Activated CD4-positive, alpha-beta T cell treated with anti-CD3 and anti-CD28 coated beads, Interleukin-2, amount 50 U/mL, for 24 hours (primary cell): ENCODE measurements at places on chromosomes 7 and 10.

- DNase-seq = no peak
Observed at GRCh38 chr10:130495116-130495862, 359.1 kb downstream of the GLRX3 start.

GRCh38 chr7:144384555-144385245 lies 18.8 kb downstream of the NOBOX start:
- no peak for DNase-seq

DNA sequence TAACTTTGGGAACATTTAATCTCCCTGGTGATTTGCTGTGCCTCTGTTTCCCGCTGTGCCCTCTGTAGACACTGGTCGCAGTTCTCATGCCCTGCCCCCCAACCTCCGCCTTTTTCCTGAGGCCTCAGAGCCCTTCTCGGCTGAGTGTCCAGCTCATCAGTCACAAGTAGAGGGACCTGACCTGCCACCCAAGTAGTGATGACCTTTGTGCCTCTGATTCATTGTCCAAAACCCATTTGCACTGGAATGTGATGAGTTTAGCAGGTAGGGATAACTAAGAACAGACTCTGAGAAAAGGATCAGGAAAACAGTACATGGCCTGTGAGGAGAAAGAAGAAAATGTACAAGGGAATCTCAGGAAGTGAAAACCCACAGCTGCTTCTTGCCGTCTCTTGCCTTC lies 58.8 kb downstream of the LANCL2 start:
- no peak for DNase-seq

GRCh38 chr7:159051916-159052315 lies 92.8 kb downstream of the VIPR2 start:
- DNase-seq = no peak

- no peak for DNase-seq
Observed at GRCh38 chr10:125707541-125708468, 11.7 kb upstream of the EDRF1 start.

GRCh38 chr7:151891182-151891581 lies 14.3 kb upstream of the PRKAG2 start:
- no peak for DNase-seq

GRCh38 chr10:48805848-48806247 lies 121.2 kb downstream of the WDFY4 start:
- no peak for DNase-seq

GRCh38 chr7:41928781-41929180 lies 225.9 kb upstream of the INHBA start:
- no peak for DNase-seq

DNA sequence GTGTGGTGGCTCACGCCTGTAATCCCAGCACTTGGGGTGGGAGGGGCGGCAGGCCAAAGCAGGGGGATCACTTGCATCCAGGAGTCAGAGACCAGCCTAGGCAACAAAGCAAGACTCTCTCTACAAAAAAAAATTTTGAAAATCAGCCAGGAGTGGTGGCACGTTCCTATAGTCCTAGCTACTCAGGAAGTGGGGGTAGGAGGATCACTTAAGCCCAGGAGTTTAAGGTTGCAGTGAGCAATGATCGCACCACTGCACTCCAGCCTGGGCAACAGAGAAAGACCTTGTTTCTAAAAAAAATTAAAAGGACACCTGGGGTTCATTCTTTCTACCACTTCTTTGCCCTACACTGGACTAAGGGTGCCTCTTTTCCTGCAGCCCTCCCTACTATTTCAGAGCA lies 15.1 kb downstream of the WAPL start:
- no peak for DNase-seq

GRCh38 chr10:16765509-16766375 lies 51.5 kb downstream of the RSU1 start:
- no peak for DNase-seq

DNA sequence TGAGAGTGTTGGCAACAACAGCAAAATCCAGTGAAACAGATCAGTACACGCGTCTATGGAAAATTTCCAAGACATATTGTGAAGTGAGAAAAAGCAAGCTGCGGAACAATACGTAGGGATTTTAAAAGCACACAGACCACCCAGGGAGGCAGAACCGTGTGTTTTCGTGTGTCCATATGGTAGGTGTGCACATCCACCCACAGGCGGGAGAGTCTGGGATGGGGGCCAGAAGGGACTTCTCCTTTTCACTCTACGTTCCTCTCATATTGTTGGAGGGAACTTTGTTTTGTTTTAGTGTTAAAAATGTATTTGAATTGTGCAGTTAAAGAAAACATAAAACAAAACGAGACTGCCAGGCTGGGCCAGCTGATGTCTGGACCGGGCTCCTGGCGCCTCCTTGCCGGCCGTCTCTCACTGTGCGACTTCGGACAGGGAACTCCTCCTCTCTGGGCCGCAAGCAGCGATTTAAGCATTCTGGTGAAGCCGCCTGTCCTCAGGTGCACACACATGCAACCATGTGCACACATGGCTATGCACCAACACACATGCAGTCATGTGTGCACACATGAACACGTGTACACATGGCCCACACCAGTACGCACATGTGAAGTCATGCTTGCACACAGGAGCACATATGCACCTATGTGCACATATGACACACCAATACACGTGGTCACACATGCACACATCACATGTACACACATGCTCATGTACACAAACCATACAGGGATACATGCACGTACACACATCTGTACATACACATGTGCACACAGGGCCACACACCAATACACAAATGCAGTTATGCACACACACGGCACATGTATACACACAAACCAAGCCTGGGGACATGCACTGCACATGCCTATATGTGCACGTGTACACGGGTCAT lies 141.1 kb downstream of the ELFN1 start:
- DNase-seq = no peak

GRCh38 chr7:94146408-94146807 lies 142.3 kb upstream of the BET1 start:
- no peak for DNase-seq

- DNase-seq = no peak
Observed at GRCh38 chr10:52486840-52487611, 172.9 kb downstream of the DKK1 start.

DNA sequence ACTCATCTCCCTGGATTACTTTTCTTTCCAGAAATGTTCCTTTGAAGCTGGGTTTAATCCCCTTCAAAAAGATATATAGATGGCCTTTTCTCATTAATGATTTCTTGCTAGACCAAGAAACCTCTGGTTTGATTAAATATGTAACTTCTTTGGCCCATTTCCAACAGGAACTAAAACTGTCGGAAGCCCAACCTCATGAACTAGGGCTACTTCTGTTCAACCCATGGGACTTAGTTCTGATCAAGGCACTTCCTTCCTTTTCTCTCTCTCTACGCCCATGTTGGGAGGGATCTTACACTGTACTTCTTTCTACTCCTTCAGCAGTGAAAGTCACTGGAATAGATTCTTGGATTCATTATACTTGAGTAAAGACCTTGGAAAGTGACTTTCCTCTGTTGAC lies 83.6 kb downstream of the TMEM106B start:
- DNase-seq = no peak

- DNase-seq = no peak
Observed at GRCh38 chr7:2635148-2635668, 3.4 kb downstream of the TTYH3 start.

DNA sequence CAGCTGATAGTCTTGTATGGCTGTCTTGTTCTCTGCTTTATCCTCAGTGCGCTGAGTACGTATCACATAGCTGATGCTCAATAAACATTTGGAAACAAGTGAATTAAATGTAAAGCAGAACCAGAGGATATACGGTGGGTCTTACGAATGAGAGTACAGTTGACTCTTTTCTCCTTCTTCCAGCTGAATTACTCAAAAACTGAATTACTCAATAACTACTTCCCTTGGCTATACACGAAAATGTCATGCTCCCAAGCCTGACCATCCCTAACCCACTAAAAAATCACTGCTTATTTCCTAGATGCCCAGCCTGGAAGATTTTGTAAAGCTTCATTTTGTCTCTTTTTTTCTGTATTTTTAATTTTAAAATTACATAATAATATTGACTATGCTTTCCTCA lies 3.2 kb upstream of the RSU1 start:
- no peak for DNase-seq

DNA sequence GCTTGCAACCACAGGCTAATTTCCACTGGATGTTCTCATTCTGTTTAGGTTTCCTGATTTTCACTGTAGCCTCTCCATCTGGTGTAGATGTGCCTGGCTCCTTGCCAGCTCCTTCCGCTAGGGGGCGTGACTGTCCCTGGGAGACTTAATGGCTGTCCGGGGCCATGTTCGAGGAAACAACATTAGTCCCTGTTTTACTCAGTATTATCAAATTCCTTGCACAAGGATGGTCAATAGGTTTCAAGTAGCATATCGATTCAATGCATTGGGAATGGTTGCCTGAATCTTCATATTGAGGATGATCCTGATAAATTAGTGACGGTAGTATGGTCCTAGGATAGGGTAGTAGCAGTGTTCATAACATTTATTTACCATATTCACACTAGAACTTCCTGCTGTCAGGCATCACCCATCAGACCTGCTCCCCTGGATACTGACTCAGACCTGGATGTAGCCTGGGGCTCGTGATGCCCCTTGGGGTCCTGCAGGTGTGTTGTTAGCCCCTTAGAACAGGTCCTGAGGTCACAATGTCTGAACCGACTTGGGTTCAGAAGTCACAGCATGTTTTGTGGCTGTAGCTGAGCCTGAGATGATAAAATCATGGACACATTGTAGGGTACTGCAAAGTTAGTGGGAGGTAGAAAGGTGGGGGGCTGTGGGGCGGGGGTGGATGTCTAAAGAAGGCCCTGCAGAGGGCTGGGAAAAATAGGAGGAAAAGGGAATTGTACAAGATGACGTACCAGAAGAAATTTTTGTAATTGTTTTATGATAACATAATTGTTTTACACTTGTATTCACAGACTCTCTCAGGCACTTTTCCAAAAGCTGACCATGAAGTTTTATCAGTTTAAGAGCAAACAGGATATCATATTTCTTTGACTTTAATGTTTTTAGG lies 8.9 kb upstream of the EXOC6 start:
- DNase-seq = peak; percentile 40

- no peak for DNase-seq
Observed at GRCh38 chr10:22489975-22490374, 144.7 kb downstream of the SPAG6 start.

- DNase-seq = no peak
Observed at GRCh38 chr10:104230490-104230889, 1.7 kb downstream of the CFAP43 start.

DNA sequence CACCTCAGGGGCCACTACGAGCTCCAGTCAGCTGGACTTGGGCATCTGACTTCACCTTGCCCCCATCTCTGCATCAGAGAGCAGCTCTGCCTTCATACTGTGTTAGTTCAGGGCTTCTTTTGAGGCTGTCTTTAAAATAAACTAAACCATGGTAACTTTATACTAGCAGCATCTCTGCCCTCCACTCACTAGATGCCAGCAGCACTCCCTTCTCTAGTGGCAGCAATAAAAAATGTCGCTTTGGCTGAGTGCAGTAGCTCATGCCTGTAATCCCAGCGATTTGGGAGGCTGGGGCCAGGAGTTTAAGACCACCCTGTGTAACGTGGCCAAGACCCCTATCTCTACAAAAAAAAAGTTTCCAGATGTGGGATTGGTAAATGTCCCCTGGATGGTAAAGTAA lies 584.4 kb downstream of the INHBA start:
- DNase-seq = no peak

GRCh38 chr7:42932811-42933591 lies 825 bp downstream of the MRPL32 start:
- no peak for DNase-seq

DNA sequence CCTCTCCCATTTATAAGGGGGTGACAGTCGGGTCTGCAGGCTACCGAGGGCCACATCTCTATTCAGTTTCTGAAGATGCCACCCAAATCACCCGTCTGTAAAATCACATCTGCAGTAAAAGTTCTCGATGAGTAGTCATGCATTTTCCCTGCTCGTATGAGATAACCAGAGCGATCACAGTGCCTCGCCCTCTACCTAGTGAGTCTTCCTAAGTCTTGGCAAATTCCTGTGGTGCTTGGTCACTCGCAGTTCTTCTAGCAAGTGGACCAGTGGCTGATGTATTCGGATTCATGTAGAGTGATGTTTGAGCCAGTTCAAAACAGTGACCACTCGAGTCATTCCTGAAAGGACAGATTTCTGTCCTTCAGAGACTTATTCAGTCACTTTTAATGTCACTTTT lies 44.9 kb downstream of the INSYN2A start:
- no peak for DNase-seq

DNA sequence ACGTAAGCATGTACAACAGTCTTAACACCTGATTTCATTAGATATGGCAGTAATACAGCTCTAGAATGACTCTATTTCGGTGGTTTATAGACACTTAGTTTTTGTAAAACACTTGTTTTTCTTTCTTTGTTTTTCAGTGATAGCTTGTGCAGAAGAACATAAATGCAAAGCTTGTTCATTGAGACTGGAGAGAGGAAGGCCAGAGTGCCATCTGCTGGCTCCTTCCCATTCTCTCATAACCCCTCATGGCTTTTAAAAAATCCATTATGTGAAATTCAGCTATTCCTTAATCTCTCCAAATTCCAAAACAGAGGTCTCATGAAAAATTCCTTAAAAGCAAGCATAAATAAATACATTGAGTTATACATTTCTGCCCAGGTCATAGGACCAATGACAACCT lies 76.3 kb downstream of the CACNB2 start:
- DNase-seq = no peak

DNA sequence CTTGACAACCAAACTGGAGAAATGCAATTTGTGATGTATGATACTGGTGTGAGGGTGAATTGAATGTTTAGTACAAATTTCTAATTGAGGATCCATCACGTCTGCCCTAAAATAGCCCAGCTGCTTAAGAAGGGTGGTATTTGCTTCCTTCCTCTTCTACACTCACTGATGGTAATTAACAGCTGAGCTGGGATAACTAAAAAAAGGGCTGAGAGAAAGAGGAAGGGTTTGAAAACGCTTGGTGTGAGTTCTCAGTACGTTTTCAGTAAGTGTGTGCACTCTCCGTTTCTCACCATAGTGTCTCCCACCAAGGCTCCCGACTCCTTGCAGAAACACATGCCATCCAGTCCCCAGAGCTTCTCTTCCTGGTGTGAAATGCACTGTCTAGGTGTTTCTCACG lies 54.3 kb downstream of the MAP3K8 start:
- DNase-seq = no peak

DNA sequence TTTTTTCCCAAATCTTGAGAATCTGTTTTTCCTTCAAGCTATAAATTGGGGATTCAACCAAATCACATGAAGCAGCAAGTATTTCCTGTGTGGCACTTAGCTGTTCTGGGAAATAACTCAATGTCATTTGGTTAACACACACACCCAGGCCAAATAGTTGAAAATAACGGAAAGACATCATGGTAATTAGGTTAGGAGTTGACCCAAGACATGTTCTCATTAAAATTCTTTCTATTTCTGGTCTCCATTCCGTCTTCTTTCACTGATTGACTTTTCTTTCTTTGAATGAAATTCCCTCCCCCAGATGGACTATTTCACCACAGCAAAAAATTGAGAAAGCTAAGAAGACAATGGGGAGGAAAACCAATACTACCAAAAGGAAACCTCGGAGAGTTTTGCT lies 30.5 kb downstream of the NRP1 start:
- no peak for DNase-seq

DNA sequence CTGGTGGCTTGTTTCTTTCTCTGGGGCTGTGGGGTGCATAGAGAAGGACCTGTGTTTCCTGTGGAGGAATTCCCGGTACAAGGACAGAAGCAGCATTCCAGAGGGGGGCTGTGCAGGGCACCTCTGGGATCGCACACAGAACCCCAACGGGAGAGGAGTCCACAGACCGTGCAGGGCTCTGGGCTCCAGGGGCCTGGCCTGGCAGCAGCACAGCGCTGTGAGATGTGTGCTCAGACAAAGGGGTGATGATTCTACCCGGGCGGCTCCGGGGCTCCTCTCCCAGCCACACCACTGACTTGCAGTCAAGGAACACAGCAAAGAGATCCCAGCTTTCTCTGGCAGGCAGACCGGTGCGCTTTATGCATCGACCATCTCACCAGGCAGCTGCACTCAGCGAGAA lies 6.9 kb upstream of the SHH start:
- no peak for DNase-seq
